ENCODE measurements at places on chromosomes 11 and 22.

DNA sequence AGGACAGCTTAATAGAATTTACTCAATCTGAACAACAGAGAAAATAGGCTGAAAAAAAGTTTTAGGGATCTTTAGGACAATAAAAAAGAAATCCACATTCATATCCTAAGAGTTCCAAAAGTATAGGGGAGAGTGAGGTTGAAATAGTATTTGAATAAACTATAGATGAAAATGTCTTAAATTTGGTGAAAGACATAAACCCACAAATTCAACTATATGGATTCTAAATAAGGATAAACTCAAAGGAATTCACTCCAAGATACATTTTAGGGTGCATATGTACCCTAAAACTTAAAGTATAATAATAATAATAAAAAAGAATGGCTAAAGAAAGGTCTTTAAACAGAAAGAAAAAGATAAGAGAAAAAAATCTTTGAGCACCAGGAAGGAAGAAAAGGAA, 203.1 kb downstream of the GUCY1A2 start:
- no peak for DNase-seq

GRCh38 chr11:44029977-44030911, 17.5 kb upstream of the ACCSL start:
- DNase-seq = no peak

GRCh38 chr11:60955571-60955970, 3.6 kb upstream of the SLC15A3 start:
- DNase-seq = no peak

GRCh38 chr11:133745791-133746190, 99.5 kb downstream of the SPATA19 start:
- no peak for DNase-seq

- DNase-seq = no peak
Measured at GRCh38 chr22:19382240-19382639, 49.3 kb downstream of the HIRA start.

DNA sequence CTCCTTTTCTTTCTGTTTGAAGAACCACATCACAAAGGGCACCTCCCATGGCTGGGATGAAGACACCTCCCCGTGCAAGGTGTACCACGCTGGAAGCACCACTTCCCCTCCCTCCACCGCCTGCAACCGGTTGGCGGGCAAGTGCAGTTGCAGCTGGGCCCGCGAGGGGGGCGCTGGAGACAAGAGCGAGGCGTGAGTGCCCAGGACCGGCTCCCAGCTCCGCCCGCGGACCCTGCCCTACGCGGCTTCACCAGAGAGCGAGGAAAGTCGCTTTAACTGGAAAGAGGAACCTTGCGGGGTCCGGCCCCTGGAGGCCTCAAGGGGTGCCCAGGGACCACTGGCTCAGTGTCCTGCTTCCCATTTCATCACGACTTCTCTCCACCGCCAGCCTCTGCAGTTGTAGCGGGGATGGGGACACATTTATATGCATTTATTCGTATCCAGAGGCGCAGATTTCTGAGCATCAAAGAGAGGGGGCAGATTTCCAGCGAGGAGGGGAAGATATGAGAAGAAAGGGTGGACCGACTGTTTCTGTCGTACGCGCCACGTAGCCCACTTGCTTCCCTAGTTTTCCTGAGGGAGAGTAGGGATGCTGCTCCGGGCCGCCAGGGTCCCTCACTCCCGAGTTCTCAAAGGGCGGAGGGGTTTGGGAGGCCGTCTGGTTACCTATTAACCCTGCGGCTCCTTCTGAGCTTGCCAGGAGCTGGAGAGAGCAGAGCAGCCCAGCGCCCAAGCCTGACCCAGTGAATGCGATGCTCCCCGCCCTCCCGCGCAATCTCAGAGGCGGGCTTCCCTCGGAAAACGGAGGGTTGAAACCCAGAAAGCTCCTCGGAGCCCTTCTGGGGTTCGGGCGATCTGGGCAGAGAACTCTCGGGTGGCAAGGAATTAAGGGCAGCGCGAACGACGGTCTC, 3.5 kb downstream of the ESAM start:
- peak; percentile 74 for DNase-seq

- DNase-seq = no peak
Measured at GRCh38 chr11:63564056-63564774, 1.0 kb upstream of the PLAAT2 start.

- no peak for DNase-seq
Measured at GRCh38 chr11:6248248-6248647, 9.4 kb downstream of the CNGA4 start.

- no peak for DNase-seq
Measured at GRCh38 chr11:109708184-109708583, 286.2 kb downstream of the C11orf87 start.

DNA sequence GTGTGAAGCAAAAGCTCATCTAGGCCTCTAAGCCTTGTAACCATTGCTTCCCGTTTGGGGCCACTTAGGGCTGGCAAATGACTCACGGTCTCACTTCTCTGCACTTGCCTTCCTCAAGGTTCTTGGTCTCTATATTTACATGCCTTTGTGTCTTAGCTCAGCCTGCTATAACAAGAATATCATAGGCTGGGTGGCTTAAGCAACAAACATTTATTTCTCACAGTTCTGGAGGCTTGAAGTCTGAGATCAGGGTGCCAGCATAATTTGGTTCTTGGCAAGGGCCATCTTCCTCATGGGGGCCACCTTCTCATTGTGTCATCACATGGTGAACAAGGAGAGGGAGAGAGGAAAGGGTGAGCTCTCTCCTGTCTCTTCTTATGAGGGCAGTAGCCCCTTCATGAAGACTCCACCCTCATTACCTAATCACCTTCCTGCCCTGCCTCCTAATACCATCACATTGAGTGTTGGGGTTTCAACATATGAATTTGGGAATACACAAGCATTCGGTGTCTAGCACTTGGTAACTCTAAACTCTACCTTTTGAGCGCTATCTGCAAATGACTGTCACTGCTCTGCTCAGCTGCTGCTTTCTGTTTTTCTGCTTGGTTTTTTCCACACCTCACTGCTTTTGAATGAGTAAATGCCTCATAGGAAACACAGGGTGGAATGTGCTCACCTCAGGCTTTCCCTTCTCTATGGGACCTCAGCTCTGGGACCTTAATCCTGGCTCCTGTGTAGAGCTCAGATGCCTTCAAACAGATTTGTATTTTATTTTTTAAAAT, 16.2 kb upstream of the ME3 start:
- DNase-seq = peak; percentile 90

- DNase-seq = no peak
Measured at GRCh38 chr11:117934526-117935307, 5.5 kb upstream of the TMPRSS13 start.

DNA sequence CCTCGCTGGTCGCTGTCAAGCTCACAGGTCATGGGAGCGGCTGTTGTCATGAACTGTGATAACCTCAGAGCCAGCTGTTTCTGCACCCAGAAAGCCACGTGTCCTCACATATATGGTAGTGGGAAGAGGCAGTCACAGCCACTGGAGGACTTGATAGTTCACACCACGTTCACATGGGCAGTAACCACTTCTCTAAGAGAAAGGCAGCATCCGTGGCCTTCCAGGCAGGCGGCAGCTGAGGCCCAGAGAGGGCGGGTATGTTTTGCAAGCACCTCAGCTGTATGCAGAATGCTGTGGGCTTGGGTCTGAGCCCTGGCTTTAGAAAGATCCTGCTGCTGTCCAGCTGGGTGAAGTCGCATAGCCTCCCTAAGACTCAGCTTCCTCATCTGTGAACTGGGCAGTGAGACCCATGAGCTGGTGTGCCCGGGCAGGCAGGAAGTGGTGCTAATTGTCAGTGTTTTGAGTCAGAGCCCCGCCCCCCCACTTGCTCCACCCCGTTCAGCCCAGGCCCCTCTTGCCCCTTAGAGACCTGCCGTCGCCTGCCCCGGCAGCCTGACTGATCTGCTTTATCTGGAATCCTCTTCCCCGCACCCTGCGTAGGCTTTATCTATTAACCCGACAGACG, 13.3 kb downstream of the TTC38 start:
- no peak for DNase-seq

DNA sequence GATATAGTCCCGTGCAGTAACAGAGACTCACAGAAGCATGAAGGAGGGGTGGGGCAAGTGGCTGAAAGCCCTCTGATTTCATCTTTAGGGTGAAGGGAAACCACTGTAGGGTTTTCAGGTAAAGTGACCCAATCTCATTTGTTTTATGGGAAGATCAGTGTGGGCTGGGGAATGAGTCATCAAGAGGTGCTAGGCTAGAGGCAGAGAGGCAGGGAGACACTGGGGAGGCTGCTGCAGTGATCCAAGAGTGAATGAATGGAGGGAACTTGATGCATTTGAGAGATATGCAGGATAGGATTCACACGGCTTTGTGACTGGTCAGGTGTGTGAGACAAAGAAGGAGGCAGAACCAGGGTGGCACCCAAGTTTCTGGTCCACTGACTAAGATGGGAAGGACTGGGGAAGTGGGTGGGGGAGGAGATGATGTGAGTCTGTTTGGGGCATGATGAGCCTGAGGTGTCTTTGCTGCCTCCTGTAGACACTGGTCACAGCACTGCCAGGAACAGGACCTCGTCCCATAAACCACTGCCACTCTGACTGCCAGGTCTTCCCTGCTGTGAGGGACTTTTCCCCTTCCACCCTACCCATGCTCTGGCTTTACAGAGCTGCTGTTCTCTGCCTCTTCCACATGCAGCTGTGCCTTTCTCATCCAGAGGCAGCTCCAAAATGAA, 239.0 kb downstream of the TENM4 start:
- no peak for DNase-seq

DNA sequence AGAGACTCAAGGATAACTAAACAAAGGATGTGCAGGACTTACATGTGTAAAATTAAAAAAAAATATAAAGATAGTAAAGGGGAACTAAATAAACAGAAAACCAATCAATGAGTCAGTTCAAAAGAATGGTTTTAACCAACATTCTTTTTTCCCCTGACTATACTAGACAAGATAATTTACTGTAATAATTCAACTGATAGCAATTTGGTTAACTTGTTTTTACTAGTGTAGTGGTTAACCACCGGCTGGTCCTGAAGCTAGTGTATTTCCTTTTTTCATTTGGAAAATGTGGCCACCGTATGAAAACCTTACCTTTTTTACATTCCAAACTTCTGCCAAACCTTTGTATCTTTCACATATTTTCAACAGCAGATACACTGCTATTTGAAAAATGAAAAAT, 123.1 kb downstream of the ARHGAP42 start:
- peak; percentile 64 for DNase-seq

- no peak for DNase-seq
Measured at GRCh38 chr22:28358312-28358711, 321.3 kb downstream of the TTC28 start.

DNA sequence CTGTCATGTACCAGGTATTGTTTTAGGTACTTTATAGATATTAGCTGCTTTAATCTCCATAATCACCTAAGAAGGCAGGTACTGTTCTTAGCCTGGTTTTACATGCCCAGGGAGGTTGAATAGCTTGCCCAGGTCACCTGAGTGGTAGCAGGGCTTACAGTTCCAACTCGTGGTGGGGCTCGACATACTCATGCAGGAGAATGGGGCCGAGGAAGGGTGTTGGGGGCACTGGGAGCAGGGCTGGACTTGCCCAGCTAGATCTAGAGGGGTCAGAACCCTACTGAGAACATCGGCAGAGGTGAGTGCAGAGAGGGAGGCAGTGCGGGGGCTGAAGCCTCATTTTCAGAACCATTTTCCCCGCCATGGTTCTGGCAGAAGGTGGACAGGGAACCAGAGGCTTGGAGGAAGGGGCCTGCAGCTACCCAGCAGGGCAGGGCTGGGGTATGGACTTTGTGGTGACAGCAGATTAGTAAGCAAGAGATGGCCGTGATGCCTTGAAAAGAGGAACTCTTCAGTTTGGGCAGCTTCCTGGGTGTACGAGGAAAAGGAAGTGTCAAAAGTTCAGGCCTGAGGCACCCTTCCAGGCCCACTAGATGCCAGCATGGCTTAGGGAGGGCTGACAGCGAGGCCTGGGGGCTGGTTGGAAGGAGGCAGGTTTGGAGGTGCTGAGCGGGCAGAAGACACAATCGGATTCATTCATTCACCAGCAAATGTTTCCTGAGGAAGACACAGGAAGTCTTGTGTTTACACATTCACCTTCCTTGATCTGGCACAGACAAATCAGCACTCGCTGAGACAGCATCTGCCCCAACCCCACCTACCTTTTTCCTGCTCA, 54.7 kb upstream of the LYVE1 start:
- DNase-seq = no peak

DNA sequence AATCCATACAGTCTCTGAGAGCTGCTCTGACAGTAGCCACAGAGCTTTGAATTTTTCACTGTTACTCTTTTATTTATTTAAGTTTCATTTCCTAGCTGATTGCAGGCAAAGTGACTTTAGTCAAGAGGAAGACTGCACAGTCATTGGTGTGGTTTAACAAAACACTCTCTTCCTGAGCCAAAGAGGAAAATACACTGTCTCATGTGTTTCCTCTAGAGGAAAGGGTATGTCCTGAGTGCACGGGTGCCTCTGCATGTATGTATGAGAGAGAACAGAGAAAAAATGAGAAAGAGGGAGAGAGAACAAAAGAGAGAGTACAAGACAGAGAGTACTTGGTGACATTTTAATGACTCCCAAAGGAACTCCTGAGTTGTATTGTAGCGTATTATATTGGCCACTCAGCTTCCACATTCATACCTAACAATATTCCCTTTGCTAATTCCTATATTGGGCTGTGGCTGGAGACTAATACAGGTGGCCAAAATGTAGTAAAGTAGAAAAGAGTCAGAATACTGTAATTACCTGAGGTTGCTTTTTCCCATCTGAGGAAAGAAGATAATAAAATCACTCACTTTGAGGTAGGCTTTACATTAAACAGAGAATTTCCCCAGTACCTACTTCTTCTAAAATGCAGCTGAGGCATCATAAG, at the start of gene OR4D9:
Gene OR4D9, plus strand, starts transcription at position 599 of the 649 bp plus-strand sequence. CDS start 3,374 bp downstream, outside the sequence.
- DNase-seq = no peak

DNA sequence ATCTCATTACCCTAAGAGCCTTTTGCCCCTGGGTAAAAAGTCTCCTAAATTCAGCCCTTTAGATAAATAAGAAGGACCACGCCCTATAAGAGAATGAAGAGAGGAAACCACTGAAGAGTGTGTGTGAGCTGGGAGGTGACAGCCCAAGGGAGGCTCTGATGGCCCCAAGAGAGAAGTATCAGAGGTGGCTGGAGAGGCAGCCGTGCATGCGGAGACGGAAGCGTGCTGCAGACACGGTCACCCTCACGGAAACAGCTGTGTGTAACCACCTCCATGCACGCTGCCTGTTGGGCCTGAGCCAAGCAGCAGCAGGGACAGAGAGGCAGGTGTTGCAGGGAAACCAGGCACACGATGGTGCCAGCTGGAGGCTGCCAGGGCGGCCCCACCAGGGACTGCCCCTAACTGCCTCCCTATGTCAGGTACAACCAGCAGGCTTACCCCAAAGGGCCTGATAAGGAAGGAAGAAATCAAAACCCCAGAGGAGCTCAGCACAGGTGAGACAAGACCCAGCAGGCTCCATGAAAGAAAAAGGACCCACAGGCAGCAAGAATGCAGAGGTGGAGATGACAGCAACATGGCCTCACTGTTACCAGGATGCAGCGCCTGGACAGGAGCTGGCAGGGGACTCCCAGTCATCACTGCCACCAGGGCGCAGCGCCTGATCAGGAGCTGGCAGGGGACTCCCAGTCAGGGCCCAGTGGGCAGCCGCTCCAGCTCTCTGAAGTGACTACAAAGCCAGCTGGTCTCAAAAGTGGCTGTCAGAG, 7.8 kb downstream of the LARGE2 start:
- DNase-seq = no peak

DNA sequence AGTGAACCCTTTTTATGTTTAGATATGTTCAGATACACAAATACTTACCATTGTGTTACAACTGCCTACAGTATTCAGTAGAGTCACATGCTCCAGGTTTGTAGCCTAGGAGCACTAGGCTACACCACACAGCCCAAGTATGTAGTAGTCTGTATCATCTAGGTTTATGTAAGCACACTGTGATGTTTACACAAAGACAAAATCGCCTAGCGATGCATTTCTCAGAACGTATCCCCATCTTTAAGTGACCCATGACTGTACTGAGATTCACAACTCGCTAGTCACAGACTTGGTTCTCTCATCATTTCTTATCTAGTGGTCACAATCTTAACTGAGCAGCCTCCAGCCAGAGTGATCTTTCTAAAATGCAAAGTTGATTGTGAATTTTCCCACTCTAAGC, 119.2 kb downstream of the RASSF10 start:
- DNase-seq = no peak

All from EL (cell line).